ENCODE measurements at places on chromosomes 7 and 10.

DNA sequence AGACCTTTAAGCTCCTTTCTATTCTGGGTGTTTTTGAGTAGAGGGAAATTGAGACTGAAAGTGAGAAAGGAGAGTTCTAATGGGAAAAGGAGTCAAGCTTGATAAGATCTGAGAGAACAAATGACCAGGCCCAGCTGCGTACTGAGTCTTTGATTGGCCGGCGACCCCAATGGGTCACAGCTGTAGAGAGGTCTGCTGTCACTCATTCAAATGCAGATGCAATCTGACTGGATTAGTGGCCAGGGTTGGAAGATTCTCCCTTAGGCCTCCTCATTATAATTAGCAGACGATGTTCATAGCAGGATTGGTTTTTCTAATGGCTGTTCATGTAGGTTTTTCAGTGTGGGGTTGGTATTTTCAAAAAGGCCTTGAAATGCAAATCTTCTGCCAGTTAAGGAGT, 127.2 kb upstream of the SLC25A13 start:
- no peak for DNase-seq

- peak; percentile 59 for DNase-seq
Observed at GRCh38 chr10:98262571-98262970, 5.4 kb downstream of the LOXL4 start.

GRCh38 chr7:23925088-23925487, 215.1 kb downstream of the STK31 start:
- DNase-seq: no peak

- DNase-seq: peak; percentile 95
Observed at GRCh38 chr10:104300002-104300735, 31.2 kb downstream of the GSTO2 start.

DNA sequence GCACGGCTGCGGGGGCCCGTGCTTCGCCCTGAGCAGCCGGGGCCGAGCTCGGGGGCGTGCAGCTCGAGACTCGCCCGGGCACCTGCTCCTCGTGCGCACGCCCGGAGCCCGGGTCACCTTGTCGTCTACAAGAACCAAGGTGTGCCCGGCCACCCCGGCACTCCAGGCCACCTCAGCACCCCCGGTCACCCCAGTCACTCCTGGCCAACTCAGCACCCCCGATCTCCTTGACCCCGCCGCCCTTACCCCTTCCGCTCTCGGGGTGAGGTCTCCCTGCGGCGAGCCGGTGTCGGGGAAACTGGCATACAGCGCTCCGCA, 268 bp upstream of the IGFBP3 start:
- DNase-seq: no peak

GRCh38 chr10:100364735-100365391, 17.8 kb downstream of the SCD start:
- peak; percentile 45 for DNase-seq

DNA sequence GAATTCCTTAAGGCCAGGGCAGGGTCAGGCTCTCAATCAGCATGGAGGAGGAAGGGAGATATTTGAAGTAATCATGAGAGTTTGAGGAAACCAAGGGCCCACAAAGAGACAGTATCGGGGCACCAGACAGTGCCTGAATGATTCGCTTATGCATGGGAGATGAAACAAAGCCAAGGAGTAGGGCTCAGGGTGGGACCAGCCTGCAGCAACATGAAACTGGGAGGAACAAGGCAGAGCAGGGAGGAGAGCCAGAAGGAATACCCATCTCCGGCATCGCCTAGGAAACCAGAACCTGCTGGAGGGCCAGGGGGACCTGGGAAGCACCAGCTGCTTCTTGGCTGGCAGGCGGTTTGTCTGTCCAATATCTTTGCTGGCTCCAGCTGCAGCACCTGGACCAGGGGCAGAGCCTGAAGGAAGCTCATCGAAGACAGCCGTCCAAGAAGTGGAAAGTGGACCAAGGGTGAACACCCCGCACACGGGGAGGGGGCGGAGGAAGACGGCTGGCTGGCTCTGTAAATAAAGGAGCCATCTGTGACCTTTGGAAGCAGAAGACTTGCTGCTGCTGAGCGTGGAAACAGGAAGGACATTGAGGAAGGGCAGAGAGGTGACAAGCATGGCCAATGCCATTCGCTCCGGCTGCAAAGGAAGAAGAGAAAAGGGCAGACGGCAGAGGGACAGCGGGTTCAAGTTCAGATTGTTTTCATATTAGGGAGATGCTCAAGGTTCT, 34.4 kb upstream of the ECHDC3 start:
- DNase-seq: no peak

DNA sequence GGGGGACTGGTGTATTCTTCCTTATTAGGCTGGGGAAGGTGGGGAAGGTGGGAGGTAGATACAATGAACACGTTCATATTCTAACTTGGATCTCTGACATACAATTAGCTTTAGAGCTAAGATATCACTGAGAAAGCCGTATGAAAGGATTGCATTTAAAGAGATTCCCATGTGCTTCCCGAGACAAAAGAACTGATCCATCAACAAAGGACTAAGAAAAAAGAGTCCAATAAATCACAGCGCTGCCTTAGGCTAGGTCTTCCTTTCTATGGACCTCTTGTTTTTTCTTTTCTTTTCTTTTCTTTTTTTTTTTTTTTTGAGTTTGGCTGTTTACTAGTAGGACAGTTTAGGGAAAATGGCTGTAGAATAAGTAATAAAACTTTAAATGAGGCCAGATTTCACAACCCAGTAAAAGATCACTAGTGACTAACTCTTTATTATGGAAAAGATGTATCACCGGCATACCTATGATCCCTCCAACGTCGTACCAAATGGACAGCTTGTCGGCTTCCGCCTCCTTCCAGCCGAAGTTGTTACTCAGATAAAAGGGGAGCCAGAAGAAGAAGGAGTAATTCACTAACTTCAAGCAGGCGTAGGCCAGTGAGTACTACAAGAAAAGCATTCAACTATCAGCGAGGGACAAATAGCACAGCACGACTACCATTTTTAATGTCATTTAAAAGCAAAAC, 50.0 kb downstream of the SLC37A3 start:
- peak; percentile 58 for DNase-seq

DNA sequence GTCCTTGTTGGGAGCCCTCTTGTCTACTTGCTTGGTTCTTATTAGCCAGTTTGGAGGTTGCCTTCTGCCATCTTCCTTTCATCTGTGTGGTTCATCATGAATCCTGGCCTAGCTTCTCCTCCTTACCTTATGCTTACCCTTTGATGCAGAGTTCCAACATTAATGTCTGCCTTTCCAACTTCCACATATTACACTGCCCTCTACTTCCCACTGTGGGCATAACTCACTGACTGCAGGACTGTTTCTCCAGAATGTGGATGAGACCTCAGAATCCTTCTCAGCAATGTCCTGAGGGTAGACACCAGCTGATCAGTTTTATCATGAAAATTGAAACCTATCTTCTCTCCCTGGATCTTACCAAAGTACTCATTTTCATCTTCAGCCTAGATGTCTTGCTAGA, 491.0 kb downstream of the LRMDA start:
- peak; percentile 13 for DNase-seq

- DNase-seq: no peak
Observed at GRCh38 chr7:29495653-29496052, 68.0 kb upstream of the PRR15 start.

GRCh38 chr10:20004087-20004523, 187.9 kb downstream of the PLXDC2 start:
- no peak for DNase-seq

GRCh38 chr10:94069884-94070283, 76.2 kb downstream of the PLCE1 start:
- no peak for DNase-seq
